ENCODE measurements at places on chromosomes 3 and 15. TPM values are rescaled to one million over a fixed set of nuclear protein-coding genes. Genes with fewer than 3 reads are reported as not detected.

Gene BRK1
- total RNA-seq, result 105 TPM

Gene IGF2BP2
- total RNA-seq, result 0.62 TPM

Gene TTBK2
- total RNA-seq, result 13.4 TPM

GRCh38 chr3:19539518-19540392 lies 391.4 kb downstream of the KCNH8 start:
- DNase-seq, result no peak

- DNase-seq, result no peak
Observed at GRCh38 chr15:79964232-79964805, 6.7 kb downstream of the BCL2A1 start.

DNA sequence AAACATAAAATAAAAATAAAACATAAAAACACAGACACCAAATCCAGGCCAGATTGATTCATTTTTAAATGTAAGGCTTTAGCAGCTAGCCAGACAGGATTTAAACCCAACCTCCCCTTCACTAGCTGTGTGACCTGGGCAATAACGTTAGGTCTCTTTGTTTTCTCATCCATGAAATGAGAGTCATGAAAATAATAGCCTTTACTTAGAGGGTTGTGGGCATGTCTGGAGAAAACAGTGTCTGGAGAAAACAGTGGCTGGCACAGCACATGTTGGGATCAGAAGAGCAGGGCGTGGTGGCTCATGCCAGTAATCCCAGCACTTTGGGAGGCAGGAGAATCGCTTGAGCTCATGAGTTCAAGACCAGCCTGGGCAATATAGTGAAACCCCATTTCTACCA lies 1.9 kb upstream of the DPPA4 start:
- no peak for DNase-seq

GRCh38 chr3:185409957-185410356 lies 47.0 kb downstream of the MAP3K13 start:
- no peak for DNase-seq

DNA sequence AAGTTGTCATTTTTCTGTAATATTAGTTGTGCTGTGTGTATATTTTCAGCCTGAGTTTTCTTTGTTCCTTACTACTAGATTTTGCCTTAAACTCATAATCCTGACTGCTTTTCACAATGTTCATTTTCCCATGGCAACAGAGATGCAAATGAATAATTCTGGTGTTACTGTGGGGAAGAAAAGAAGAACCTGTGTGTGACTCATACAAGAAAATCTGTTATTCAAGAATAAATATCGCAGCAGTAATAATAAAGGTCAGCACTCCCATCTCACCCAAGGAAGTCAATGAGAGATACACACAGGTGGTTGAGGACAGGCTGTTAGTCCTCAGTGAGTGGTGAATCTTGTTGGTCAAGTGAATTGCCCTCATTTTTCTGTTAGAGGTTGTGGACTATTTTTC lies 656.6 kb upstream of the NAALADL2 start:
- DNase-seq, result no peak

DNA sequence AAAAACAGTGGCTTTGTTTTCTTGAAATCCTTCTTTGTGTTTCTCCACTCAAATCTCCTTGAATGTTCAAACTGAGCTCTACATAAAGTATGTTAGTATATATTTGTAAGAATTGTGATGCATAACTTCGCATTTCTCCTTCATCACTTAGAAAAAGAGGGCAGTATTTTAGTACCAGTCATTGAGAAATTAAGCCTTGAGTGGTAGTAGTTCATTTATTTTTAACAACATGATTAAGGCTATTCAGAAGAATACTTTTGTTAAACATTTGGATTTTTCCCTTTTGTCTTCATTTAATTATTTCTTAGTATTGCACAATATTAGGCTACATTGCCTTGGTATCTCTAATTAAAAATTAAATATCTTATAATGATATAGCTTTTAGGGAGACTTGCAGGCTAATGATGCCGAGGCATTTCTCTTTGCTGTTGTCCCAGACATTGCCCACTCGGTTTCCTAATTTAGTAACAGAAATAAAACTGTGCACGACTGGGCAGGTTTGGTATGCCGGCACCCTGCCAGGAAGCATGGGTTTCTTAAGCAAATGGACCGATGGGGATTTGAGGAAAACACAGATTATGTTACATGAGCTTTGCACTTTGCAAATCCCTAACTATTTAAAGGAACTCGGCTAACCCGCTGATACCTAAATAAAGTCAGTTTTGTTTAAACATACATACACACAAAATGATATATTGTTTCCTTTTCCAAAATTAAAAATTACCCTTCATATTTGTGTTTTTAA lies 54.7 kb downstream of the LRRC28 start:
- DNase-seq, result no peak

GRCh38 chr15:99324082-99324620 lies 72.9 kb downstream of the LRRC28 start:
- no peak for DNase-seq

GRCh38 chr3:140766465-140766864 lies 88.6 kb downstream of the TRIM42 start:
- DNase-seq, result no peak

GRCh38 chr15:81279621-81280485 lies 44.1 kb downstream of the STARD5 start:
- DNase-seq, result no peak

- DNase-seq, result no peak
Observed at GRCh38 chr3:30305021-30305420, 301.4 kb upstream of the TGFBR2 start.

GRCh38 chr3:133910422-133910821 lies 14.7 kb upstream of the RAB6B start:
- DNase-seq, result no peak

DNA sequence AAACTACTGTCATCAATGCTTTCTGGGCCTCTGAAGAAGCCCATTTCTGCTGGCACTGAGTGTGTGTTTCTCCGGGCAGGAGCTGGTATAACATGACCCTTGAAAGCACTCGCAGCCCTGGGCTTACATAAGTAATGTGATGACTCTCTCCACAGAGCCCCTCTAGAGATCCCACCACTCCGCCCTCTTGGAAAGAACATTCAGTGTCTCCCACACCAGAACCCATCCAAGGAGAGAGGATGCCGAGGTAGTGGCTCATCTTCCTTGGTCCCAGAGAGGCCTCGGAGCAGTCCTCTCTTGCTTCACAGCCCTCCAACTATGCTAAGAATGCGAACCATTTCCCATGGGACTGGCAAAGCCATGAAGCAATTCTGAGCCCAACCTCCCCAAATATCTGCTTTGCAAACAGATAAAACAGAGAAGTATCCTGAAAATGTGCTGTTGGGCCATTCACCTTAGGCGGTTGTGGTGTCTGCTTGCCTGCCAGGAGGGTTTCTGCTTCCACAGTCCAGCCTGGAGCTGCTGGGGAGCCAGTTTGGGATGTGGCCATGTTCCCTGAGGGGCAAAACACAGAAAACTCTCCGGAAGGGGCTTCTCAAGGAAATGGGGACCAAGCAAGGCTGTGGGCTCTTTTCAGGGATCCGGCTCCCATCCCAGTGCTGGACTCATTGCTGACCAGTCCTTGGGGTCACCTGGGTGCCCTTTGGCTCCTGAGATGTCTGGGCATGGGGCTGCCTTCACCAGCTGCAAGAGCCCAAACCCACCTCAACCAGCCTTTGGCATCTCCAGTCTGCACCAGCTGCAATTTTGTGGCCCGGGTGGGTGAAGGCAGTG lies 47.3 kb downstream of the AMOTL2 start:
- no peak for DNase-seq

DNA sequence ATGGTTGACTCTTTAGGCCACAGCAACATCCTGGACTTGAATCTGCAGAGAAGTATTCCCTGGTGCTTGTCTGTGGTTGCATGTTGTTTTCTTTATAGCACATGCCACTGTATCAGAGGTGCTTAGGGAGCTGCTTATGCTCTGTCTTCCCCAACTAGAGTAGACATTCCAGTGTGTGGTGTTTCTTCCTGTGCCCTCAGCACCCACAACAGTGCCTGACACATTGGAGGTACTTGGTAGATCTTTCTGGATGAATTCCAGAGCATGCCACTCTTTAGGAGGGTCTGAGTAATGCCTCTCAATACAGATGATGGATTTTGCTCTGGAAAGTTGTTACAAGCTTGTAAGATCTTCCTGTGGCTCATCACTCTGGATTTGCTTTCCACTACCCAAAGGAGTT lies 117.6 kb downstream of the CHDH start:
- DNase-seq, result no peak

DNA sequence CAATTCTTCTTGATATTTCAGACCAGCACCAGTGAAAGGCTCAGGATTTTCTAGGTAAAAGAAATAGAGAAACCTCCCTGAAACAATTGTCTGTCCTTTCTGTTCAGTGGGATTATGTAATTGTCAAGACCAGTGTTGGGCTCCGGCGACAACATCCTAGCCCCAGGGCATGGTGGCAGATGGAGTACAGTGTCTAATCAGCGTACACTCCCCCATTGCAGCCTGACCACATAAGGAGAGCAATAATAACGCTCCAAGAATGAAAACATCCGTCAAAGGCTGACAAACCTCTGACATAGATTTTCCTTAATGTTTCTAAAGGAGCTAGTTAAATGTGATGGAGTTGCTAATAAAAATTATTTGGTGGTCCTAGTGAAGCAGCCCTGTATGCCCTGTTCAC lies 144.6 kb downstream of the EBLN2 start:
- DNase-seq, result no peak

Measured in activated T-helper 1 cell treated with anti-CD3 and anti-CD28 coated beads, Interleukin-12 subunit alpha, Interleukin-12 subunit beta, Interleukin-2, Interleukin-4 antibody, amounts not matched to agents 30 ng/mL and 10 ng/mL and 1 ng/mL, durations not matched to agents 14 hours and 24 hours and 36 hours (primary cell).